Amniotic stem cell (primary cell): ENCODE measurements at places on chromosomes 1 and 21.

DNA sequence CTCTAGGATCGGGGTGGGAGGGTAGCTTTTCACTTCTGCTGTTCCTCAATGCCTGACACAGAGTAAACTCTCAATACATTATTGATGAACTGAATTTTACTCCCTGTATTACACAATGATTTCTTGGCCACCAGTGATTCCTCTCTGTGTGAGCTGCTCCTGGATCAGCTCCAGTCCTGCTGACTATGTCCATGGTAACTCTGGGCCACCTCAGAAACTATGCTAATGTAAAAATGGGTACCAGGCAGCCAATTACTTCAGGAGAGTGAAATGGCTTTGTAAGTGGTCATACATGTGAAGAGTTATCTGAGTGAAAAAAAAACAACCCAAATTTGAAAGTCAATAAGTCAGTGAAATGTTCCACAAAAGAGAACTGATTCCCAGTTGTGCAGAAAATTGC, 311.0 kb downstream of the KCNH1 start:
- DNase-seq: no peak

GRCh38 chr1:4169991-4170390, 269.9 kb upstream of the C1orf174 start:
- no peak for DNase-seq

- DNase-seq: no peak
Observed at GRCh38 chr1:35884934-35885333, 1.9 kb downstream of the AGO1 start.

- no peak for DNase-seq
Observed at GRCh38 chr1:154497026-154497806, 4.8 kb upstream of the TDRD10 start.

DNA sequence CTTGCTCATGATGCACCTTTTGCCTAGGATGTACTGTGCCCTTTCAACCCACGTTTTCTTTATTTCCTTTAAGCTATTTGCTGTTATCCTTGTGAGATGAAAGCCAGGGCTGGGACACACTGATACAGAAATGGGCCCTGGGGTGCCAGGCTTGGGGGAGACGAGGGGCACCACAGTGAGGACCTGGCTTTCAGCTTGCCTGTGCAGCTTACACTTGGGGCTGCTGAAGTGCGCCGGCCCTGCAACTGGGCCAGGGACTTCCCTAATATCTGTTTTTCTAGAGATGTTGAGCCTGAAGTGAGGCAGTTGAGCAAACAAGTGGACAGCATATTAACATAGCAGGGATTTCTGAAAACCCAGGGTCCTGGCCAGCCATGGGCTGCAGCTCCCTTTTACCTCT, 42.5 kb upstream of the SLC19A1 start:
- DNase-seq: no peak
